Renal cortical epithelial cell (primary cell): ENCODE measurements at places on chromosomes 5 and 9. TPM values are rescaled to one million over a fixed set of nuclear protein-coding genes. Genes with fewer than 3 reads are reported as not detected.

DNA sequence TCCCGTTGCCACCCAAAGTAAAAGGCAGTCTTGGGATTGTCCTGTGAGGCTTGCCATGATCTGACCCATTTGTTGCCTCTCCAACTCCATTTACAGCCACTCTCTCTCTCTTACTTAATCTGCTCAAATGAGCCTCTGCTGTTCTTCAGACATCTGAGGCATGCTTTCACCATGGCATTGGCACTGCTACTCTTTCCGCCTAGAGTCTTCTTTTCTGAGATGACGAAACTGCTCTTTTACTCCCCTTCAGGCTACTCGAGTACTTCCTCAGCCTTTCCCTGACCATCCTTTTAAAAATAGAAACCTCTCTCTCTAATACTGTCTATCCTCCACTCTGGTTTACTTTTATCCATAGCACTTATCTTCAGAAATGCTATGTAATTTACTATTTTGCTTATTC lies 9.0 kb downstream of the FOCAD start:
- DNase-seq = no peak

DNA sequence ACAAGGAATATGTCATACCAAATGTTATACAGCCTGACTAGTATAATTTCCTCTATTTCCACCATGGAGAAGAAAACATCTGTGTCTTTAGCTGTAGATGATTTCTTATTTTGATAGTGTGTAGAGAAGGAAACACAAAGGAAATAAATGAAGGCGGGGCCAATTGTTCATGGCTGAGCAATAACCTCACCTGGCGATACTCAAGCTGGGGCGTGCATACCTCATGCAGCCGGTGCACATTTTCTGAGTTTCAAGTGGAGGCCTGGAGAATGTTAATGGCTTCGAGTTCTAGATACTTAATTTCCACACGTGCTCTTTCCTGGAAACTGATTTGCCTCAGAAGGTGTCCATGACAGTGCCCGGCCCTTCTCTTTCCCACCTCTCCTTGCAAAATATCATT lies 127.4 kb upstream of the TAF11L2 start:
- DNase-seq = no peak

DNA sequence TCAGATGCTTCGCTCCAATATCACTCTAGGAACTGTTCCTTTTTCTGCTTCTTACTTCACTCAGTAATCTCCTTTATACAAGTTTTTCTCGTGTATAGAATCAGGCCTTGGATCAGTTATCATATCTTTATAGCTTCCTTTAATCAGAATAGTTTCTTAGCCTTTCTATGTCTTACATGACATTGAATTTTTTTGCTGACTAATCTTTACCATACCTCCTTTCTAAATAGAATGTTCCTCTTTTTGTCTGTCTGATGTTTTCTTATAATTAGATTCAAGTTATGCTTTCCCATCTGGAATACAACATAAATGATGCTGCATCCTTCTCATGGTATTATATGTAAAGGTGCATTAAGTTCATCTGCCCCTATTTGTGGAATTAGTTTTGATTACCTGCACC lies 40.2 kb upstream of the TYRP1 start:
- DNase-seq = no peak

DNA sequence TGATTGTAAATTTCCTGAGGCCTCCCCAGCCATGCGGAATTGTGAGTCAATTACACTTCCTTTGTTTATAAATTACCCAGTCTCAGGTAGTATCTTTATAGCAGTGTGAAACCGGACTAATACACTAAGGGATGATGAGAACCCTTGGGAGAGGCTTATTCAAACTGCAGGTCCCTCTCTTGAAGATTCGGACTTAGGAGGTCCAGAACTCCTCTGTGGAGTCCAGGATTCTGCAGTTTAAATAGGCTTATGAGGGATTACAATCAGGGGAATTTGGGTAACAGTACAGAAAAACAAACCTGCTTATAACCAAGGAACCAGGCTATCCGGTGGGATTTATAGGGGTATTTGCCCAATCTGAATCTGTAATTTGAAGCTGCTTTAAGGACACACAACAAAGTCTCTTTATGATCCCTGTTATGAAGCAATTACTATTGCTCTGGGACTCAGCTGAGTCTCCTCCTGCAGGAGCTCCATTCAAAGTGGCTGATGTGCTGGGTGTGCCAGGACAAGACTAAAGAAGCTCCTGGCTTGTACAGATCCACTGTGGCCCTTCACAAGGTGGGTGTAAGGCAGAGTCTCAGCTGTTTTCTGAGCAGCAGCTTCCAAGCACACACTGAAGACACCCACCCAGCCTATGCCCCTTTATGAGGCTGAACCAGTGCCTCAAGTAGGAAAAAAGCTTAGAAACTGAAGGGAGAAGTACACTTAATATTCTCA lies 41.8 kb upstream of the LHFPL2 start:
- no peak for DNase-seq

DNA sequence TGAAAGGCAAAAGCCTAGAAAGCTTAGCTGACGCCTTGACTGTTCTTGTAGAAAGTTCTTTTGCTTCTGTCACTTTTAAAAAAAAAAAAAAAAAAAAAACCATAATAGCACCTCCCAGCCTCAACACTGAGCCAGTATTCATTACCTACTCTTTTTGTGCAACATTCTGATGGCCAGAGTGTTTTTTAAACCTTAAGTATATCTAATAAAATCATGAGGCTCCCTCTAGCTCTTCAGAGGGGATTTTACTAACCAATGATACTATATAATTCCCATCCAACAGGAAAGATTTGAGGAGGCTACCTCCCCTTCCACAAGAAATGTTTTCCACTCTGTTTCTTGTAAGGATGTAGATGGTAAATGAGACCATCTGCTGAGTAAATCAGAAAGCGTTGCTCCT lies 3.9 kb downstream of the BNC2 start:
- peak; percentile 77 for DNase-seq

GRCh38 chr5:87383216-87383615 lies 29.5 kb downstream of the CCNH start:
- DNase-seq = peak; percentile 27

GRCh38 chr5:56532466-56532865 lies 282.9 kb upstream of the MAP3K1 start:
- DNase-seq = no peak

DNA sequence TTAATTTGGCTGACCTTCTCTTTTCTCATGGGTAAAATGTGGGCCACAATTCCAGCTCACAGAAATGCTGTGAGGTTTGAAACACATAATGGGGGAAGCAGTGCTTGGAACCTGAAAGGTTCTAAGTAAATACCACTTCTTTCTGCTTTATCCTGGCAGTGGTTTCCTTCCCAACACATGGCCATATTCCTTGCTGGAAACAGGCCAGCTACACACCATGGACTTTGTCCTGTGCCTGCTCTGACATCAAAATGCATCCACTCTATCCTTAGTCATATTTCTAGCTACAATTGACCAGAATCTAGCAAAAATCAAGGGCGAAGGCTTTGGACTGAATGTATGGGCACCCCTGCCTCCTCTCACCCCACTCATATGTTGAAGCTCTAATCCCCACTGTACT lies 93.1 kb upstream of the TRPC7 start:
- no peak for DNase-seq

GRCh38 chr5:155053501-155053900 lies 39.9 kb downstream of the KIF4B start:
- peak; percentile 5 for DNase-seq

DNA sequence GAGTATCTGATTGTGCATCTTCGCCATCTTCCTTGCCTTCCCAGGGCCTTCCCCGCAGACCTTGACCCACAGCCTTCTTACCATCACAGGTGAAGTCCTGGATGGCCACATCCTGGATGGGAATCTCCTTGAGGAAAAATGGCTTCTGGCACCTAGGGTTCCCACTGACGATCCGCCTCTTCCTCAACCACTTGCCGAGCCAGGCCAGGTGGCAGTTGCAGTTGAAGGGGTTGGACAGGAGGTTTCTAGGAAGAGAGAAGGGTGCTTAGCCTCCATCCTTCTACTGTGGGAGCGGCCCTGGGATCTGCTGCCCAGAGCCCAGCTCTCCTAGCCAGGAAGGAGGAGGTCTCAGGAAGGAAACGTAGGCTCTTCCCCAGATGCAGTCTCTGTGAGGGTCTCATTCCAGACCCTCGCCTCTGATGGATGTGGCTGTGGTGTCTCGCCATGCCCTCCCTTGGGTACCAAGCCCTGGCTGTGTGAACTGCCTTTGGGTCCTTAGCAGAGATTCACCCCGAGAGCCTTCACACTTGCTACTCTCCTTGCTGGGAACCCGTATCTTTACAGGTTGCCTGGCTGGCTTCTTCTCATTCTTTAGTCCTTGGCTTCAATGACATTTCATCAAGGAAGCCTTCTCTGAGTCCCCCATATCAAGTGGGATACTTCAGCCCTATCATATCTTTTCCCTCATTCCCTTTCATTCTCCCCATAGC lies 170.4 kb upstream of the PANK3 start:
- DNase-seq = no peak

DNA sequence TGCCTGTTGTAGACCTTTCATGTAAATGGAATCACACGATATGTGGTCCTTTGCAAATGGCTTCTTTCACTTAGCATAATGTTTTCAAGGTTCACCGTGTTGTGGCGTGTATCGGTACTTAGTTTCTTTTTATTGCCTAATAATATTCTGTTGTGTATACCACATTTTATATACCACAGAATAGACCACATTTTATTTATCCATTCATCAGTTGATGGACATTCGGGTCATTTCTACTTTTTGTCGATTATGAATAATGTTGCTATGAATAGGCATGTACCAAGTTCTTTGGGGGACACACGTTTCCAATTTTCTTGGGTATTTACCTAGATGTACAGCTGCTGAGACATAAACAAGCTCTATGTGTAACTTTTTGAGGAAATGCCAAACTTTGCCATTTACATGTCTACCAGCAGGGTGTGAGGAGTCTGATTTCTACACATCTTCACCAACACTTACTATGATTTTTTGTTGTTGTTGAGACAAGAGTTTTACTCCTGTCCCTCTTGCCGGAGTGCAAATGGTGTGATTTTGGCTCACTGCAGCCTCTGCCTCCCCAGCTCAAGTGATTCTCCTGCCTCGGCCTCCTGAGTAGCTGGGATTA lies 144.7 kb downstream of the RGS3 start:
- no peak for DNase-seq

DNA sequence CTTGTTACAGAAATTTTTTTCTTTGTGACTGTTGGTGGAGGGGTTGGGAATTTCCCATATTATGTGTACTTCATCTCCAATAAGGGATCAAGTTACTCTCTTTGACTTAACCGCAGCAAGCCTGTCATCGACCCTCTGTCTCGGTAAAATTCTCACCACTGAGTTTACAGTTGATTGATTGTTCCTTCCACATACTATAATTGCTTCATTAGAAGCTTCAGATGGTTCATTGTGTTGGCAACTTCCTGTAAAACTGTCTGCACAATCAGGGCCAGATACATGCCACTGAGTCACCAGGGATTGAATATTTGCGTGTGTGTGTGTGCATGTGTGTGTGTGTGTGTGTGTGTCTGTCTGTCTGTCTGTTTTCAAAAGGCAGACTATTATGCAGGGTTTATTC lies 176.6 kb downstream of the ZNF462 start:
- peak; percentile 94 for DNase-seq

GRCh38 chr9:77832639-77833038 lies 184.5 kb upstream of the GNA14 start:
- no peak for DNase-seq

GRCh38 chr5:170144286-170145023 lies 38.8 kb downstream of the FOXI1 start:
- no peak for DNase-seq

- DNase-seq = no peak
Measured at GRCh38 chr5:92548346-92548745, 1032.7 kb downstream of the NR2F1-AS1 start.

- DNase-seq = no peak
Measured at GRCh38 chr9:127084076-127085039, 38.1 kb downstream of the ANGPTL2 start.

DNA sequence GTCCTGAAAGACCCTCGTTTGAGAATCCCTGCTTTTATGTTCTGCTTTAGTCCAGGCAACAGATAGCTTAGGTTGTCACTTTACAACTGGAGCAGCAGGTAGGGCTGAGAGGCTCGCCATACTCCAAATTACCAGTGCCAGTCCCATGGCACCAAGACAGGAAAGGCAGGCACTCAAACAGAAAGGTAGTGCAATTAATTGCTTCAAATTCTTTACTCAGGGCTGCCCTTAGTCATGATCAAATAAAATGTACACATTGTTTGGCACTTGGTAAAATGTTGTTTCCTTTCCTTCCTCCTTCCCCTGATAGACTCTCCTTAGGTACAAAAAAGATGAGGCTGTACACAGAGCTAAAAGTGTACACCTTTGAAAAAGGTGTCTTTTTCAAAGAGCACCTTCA lies 115.8 kb upstream of the CCDC152 start:
- DNase-seq = no peak

DNA sequence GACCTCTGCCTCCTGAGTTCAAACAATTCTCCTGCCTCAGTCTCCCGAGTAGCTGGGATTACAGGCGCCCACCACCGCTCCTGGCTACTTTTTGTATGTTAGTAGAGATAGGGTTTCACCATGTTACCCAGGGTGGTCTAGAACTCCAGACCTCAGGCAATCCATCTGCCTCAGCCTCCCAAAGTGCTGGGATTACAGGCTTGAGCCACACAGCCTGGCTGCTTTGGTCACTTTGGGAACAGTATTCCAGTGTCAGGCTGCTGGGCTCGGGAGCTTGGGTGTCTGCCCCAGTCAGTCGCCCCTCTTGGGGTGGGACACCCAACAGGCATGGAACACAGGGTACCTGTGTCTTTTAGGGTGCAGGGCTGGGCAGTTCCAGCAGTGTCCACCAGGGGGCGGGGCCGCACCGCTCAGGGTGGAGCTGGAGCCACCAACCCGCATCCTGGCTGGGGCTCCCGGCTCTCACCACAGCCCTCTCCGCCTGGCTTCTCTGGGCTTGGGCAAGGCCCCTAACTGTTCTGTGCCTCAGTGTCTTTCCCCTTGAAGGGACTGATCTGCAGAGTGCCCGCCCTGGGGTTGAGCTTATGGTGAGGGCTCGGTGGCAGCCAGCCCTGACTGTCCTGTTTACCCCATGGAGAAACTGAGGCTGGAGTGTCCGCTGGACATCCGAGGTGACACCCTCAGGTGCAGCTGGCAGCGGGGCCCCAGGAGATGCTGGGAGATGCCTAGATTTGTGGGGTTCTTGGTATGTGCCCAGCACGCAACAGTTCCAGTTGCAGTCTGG lies 6.4 kb upstream of the RNU6ATAC start:
- DNase-seq = no peak

- no peak for DNase-seq
Measured at GRCh38 chr5:179131321-179131835, 71.2 kb downstream of the ZNF354C start.

DNA sequence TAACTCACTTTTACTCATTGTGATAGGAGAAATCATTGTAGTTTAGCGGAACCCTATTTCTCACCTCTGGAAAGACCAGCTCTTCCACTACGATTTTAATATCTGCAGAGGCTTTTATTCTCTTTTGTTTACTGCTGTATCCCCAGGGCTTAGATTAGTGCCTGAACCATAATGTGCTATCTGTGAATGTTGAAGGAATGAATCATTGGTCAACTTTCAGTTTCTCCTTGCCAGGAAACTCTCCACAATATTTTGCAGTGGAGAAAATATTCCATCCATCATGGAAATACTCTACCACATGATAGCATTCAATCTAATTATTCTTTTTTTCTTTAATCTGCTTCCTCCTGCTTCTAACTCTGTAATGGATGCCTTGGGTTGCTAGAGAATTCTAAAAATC lies 263.5 kb upstream of the PTPRD start:
- no peak for DNase-seq

The SNCAIP gene
- 1.7 and 3.0 TPM in 2 replicates for total RNA-seq

The NUTM2G gene
- not detected in 2 replicates for total RNA-seq

The FIBCD1 gene
- 0.52 and 7.9 TPM in 2 replicates for total RNA-seq

The SHISAL2B gene
- total RNA-seq = 0.20 TPM in 1 of 2 replicates, not detected in the other

The MROH2B gene
- total RNA-seq = not detected in 2 replicates

The PCDHA1 gene
- 0.10 and 0.35 TPM in 2 replicates for total RNA-seq

The ADAMTS6 gene
- total RNA-seq = 2.7 and 41.8 TPM in 2 replicates

The PHAX gene
- 66.9 and 70.2 TPM in 2 replicates for total RNA-seq

The RNF208 gene
- 1.2 TPM in 1 of 2 replicates, not detected in the other for total RNA-seq

The HEXB gene
- 99.8 and 127 TPM in 2 replicates for total RNA-seq

The CDKN2B gene
- total RNA-seq = 27.5 and 37.0 TPM in 2 replicates
